CD4-positive, alpha-beta T cell treated with Interleukin-4 for 1 hour (primary cell): ENCODE measurements at places on chromosomes 13 and 19.

DNA sequence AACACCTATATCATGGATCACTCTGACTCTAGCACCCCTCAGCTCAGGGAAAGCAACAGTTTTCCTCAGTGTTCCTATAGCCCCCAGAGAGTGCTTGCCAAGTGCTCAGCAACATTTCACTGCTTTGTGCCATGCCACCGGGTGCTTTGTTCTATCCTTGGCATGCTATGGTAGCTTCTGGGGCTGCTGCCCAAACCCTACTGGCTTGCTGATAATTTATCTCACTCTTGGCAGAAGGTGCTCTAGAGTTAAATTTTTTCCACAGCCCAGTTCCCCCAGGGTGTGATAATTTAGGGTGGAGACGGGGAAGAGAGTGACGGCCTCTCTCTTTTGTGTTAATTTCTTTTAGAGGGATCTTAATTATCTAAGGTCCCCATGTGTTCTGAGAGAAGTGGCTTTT, 12.6 kb upstream of the CSNK1A1L start:
- no peak for DNase-seq

DNA sequence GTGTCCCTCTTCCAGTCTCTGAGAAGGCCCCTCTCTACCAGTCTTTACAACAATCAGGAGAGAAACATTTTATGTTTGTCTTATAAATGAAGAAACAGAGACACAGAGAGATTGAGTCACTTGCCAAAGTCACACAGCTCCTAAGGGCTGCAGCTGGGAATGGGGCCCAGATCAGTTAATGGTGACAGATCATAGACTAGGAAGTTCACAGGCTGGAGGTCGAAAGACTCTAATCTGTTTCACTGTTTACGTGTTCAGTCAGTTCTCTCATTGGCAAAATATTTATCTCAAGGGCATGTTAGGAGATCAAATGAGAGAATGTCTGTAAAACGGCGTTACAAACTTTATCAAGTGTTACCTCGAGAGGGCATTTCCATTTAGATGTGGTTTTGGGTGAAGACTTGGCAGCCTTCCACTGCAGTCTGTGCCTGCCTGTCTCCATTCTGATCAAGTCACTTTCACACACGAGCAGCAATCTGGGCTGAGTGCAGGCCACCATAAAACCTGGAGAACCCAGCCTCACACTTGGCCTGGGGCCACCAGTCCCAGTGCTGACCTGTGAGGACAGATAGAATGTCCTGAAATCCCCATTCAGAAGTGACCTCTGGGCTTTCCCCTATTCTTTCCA, 65.1 kb downstream of the SIAH3 start:
- no peak for DNase-seq

GRCh38 chr19:2423915-2424685, 3.3 kb downstream of the TIMM13 start:
- no peak for DNase-seq

GRCh38 chr19:1840541-1841115, 7.7 kb downstream of the REXO1 start:
- no peak for DNase-seq

DNA sequence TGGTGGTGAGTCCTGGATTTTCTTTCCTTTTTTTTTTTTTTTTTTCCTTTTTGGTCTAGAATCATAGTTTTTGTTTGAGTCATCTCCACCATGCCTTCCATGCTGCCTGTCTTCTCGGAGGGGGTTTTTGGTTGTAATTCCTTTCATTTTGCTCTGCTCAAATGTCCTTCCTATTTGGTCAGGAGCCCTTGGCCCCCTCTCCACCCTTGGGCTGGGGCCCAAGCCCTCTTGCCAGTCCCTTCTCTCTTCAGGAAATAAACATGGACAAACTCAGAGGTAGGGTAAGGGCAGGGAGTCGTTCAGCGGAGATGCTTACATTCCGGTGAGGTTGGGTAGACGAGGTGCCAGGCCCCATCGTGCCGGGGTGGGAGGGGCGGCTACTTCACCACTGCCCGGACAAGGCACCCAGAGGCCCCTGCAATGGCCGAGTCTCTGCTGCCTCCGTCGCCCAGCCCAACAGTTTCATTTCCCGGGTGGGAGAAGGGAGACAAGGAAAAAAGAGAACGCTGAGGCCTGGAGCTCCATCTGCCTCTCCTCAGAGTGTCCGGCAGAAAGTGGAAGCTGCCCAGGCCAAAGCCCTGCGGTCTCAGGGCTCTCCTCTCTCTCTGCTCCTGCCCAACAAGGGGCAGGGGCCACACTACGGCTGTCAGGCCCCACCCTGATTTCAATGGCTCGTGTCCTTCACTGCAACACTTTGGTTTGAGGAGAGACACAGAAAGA, 12.7 kb downstream of the ZNF574 start:
- DNase-seq = no peak

DNA sequence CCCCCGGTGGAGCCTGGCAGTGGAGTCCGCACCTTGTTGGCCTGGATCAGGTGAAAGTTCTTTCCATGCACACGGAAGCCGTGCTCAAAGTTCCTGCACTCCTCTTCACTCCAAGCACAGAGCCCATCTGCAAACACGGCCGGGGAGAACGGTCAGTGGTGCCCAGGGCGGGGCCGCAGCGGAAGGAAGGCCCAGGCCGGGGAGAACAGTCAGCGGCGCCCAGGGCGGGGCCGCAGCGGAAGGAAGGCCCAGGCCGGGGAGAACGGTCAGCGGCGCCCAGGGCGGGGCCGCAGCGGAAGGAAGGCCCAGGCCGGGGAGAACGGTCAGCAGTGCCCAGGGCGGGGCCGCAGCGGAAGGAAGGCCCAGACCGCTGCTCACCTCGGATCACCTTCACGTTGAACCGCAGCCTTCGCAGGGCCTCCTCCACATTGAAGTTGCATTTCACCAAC, 20.6 kb upstream of the PLPP2 start:
- DNase-seq = no peak

DNA sequence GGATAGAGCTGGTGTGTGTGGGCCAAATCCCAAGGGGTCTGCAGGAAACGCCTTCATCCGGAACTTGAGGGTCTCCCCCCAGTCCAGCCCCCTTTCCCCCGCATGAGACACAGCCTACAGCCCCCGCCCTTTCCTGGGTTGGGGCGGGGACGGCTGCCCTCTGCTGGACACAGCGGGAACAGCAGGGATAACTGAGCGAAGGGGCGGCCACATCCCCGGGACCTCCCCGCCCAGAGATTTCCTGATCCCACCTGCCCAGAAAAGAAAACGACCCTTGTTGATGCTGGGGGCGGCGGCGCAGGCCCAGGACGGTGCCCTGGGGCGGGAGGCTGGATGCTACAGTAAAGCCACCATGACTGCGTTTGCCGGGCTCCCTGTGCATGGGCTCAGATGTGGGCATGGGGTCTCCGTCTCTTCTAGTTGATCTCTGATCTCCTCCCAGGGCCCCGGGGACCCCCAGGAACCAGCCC, 14.2 kb downstream of the ONECUT3 start:
- peak; percentile 46 for DNase-seq

DNA sequence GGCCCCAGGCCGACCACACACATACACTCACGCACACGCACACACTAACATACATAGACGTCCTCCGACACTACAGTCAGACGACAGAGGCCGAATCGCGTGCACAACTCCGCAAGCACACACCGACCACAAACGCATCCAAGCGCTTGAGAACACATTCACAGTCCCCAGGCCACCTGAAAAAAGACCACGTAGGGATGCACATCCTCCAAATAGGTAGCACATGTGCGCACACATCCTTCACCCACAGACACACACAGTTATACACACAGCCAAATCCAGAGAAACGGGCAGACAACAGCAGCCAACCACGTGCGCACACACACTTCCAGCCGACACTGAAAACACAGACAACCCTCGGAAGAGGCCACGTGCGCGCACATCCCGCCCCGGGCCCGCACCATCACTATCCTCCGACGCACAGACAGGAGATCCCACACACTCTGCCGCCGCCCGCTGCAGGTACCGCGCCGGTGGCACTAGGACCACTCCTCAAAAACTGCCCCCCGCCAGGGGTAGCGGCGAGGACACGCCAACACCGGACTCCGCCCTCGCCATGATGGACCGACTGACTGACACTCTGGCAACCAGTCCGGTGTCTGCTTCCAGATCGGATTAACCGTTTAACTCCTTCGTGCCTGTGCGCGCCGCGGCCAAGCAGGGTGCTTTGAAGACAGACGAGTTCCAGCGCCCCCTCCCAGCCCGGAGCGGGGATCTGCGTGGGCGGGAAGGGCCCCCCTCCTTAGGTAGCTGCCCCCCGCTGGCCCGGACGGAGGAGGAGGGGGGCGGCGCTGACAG, 493 bp upstream of the PDE4A start:
- peak; percentile 63 for DNase-seq

- no peak for DNase-seq
Measured at GRCh38 chr19:45729800-45730290, 851 bp downstream of the FBXO46 start.

DNA sequence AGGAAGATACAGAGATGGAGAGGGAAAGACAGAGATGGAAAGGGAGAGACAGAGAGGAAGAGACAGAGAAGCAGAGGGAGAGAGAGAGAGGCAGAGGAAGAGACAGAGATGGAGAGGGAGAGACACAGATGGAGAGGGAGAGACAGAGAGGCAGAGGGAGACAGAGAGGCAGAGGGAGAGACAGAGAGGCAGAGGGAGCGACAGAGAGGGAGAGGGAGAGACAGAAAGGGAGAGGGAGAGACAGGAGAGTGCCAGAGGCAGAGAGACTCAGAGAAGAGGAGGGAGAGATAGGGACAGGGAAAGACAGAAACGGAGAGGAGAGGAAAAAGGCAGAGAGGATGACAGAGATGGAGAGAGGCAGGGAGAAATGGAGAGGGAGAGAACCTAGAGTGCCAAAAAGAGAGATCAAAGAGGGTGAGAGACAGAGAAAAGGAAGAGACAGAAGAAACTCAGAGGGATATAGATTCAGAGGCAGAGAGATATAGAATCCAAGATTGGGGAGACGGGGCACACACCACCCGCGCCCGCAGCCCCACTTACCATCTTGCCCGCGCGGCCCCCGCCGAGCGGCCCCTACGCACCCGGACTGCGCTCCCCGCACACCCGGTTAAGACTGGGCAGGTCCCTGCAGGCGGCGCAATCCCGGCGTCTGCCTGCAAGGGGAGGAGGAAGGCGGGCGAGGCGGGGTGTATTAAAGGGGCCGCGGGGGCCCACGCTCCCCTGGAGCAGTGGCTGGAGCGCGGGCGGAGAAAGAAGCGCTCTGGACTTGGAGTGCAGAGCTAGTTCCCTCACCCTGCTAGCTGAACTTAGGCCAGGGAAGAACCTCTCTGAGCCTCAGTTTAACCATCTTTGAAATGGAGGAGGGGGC, 10.7 kb downstream of the TM6SF2 start:
- no peak for DNase-seq

DNA sequence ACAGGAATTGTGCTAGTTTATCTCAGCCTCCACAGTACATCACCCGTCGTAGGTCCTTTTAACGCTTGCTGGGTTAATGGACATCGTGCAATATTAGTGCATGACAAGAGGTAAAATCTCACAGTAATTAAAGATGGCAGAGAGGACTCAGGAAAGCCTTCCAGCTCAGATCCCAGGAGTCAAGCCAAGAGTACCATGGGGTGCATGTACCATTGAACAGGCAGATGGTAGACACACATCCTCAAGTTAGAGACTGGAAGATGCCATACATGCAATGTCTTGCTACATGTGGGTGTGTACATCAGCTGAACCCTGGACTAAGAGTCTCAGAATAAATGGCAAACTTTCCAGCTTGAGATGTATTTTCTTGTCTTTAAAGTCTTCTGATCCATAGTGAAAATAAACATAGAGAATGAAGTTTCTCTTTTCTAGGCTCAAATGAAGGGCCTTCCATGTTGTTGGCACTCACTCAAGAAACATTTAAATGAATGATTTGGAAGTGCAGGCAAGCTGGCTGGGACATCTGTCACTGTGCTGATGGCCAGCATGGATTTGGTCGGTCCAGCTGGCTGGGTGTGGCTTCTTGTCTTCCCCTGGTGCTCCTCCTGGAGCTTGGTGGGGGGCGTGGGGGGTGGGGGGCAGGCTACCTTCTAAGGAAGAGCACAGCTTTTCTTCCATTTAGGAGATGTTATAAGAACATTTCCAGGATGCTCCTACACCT, 290.9 kb upstream of the MAB21L1 start:
- DNase-seq = no peak

DNA sequence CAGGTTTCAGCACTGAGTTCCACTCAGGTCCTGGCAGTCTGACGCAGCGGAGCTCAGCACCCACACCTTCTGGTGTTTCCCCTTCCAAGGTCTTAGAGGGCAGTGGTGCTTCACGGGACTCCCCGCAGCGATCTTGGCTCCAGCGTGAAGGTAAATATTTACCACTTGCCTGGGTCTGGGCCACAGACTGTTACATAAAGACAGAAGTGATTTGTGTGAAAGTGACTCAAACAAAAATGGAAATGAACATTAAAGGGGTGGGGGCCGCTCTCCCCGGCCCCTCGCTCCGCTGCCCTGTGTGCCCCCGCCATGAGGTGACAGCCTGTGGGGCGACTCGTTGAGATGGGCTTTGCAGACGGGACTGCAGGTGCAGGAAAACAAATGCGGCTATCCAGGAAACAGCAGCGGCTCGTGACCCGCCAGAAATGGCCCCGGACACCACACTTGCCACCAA, 55.0 kb downstream of the GGACT start:
- no peak for DNase-seq

GRCh38 chr19:34832581-34833112, 59.6 kb upstream of the ZNF599 start:
- DNase-seq = no peak

- DNase-seq = no peak
Measured at GRCh38 chr19:17078920-17079709, 3.5 kb downstream of the MYO9B start.

GRCh38 chr13:21100994-21101757, 39.8 kb upstream of the LATS2 start:
- DNase-seq = no peak

- DNase-seq = no peak
Measured at GRCh38 chr13:66528944-66529576, 701.1 kb downstream of the PCDH9 start.

DNA sequence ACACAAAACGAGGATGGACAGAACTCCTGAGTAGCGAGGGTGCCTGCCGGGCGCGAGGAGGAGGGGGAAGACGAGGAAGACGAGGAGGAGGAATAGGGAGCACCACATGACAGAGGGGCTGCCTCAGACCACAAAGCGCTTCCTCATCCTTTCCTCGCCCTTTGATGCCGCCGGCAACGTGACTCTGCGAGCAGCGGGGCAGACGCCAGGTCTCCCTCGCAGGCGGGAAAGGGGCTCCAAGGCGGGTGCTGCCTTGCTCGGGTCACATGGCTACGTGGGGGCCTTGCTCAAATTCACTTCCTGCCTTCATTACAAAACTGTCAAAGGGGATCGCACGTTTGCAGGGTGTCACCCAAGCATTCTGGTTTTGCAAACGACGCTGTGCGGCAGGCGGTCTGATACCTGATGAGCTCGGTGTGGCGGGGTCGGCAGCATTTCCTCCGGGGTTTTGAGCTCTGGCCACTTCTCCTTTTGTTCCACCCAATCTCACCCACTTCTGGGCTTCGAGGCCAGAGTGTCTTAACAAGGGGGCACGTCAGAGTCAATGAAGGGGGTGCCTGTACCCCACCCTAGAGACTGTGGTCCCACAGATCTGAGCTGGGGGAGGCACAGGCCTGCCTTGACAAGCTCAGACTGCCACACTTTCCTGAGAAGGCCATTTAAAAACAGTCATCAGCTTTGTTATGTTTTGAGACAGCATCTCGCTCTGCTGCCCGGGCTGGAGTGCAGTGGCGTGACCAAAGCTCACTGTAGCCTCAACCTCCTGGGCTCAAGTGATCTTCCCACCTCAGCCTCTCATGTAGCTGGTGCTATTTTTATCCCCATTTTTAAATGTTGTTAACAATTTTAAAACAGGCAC, 14.9 kb downstream of the MAP2K2 start:
- peak; percentile 84 for DNase-seq

GRCh38 chr19:49889687-49890348, 6.9 kb downstream of the IL4I1 start:
- DNase-seq = peak; percentile 83

GRCh38 chr13:85527316-85527715, 271.9 kb downstream of the SLITRK6 start:
- no peak for DNase-seq
